ENCODE measurements at places on chromosomes 4 and X.

DNA sequence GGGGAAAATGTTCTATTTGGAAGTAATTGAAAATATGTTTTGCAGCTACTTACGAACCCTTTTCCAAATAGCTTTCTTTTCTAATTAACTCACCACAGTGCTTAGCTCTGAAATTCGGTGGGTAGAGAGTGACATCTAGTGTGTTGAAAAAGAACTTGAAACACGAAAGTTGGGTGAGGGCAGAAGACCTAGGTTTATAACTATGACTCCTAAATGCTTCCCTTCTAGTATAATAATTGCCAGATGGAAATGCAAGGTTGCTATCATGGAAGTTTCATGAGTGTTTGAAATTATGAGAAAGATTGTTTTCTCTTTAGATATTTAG lies 77.3 kb upstream of the NOCT start:
- DNase-seq, result peak; percentile 31

DNA sequence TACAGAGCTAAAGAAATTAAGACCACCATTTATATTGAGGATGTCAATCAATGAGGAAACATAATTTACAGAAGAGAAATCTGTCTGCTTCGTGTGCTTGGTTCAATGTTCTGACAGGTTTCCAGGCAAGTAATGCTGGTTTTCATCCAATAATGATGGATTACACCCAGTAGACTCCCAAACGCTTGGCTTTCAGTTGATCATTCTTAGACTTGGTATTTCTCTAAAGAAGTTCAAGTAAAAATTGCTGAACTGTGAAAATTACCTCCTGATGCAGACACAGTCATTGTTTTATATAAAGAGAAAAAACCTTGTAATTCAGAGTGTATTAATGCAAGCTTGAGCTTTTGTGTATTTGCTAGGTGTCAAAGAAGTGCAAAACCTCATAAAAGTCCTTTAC lies 85.0 kb downstream of the VCX3A start:
- DNase-seq, result no peak

- DNase-seq, result peak; percentile 59
Measured at GRCh38 chrX:37745835-37746217, 34.0 kb upstream of the CYBB start.

DNA sequence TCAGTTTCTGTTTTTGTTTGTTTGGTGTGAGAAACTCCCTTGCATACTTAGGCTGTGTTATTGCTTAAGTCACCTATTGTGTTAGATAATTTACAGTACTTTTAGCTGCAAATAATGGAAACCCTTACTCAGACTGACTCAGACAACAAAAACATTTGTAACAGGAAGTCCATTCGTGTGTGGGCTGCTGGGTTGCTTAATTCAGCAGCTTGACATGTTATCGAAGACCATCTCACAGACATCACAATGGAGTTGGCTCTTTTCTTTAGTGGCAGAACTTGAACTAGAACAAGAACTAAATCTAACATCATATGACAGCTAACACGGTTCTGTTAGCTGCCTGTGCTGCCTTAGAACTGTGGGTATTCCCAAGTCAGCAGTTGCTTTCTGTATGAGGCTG lies 9.9 kb upstream of the GABRE start:
- DNase-seq, result no peak

- peak; percentile 78 for DNase-seq
Measured at GRCh38 chrX:72094894-72095293, 36.8 kb downstream of the RTL5 start.

- DNase-seq, result no peak
Measured at GRCh38 chr4:14157262-14157661, 529.7 kb upstream of the BOD1L1 start.
